ENCODE measurements at places on chromosomes 6 and 20.

DNA sequence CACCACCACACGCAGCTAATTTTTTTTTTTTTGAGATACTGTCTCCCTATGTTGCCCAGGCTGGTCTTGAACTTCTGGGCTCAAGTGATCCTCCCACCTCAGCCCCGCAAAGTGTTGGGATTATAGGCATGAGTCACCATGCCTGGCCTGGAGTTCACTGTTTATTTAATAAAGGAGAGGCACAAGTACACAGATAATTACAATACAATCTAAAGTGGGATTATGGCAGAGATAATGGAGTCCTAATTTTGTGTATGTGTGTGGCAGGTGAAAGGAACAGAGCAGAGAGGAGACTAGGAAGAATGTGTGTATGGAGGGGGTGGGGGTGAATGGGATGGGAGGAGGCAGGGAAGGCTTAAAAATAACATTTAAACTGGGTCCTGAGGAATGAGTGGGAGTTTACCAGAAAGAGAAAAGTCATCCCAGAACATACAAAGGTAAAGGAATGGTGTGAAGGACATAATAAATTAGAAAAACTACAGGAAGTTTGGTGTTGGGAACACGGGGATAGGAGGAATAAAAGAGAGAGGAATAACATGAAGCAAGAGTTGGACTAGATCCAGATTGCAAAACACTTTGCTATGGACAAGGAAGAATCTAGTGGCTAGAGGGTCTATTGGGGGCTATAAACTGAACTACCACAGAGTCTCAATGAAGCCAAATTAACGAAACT lies 4.4 kb downstream of the NCOA5 start:
- DNase-seq = no peak

- no peak for DNase-seq
These were observed 3.3 kb upstream of the IL22RA2 start for GRCh38 chr6:137176729-137177128.

DNA sequence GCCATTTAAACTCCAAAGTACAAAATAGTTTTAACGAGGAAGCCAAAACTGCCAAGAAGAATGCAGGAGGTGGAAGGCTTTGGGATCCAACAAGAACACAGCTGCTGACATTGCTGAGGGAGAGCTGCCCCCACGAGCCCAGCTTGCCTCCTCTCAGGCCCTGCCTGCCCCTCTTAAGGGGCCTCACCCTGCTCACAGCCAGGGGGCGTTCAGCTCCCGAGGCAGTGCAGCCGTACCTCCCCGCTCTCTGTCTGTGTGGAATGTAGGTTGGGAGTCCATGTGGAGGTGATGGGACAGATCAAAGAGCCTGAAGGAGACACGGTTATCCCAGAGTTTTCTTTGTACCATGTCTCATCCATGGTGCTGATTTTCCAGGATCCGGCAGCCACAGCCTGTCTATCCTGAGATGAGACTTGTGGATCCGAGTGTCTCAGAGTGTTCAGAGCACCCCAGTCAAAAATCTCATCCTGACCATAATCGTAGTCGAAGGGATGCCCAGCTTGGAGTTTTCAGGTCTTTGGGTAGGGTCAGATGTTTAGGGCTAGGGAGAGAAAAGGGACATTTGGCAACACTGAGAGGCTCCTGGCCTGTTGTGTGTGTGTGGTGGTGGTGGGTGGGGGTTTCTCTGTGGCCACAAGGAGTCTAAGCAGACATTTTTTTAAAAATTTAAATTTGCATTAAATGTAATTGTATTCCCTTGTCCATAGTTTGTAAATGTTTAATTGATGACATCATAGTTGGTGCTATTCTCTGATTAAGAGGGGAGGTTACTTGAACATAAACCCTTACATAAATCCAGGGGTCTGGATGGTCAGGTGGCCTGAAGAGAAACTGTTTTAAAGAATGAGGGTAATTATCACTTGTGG lies 111.4 kb upstream of the CLDN20 start:
- DNase-seq = no peak

GRCh38 chr6:151186306-151186705 lies 53.5 kb upstream of the AKAP12 start:
- DNase-seq = no peak

GRCh38 chr6:167906899-167907298 lies 80.2 kb downstream of the AFDN start:
- no peak for DNase-seq
